ENCODE measurements at places on chromosomes 4 and X. TPM values are rescaled to one million over a fixed set of nuclear protein-coding genes. Genes with fewer than 3 reads are reported as not detected.

The PGAM4 gene
- total RNA-seq = not detected

The SCML2 gene
- total RNA-seq = 5.3 TPM

The DSPP gene
- total RNA-seq = not detected

The ZMAT1 gene
- 5.1 TPM for total RNA-seq

The TMEM47 gene
- not detected for total RNA-seq

The CXCR3 gene
- 6.8 TPM for total RNA-seq

The HOPX gene
- 21.0 TPM for total RNA-seq

The SOX3 gene
- not detected for total RNA-seq

The ABCB7 gene
- total RNA-seq = 38.2 TPM

The P2RY10 gene
- total RNA-seq = 96.6 TPM

The SH3RF1 gene
- 0.43 TPM for total RNA-seq

The PDZD4 gene
- total RNA-seq = 1.2 TPM
